ENCODE measurements at places on chromosomes 5 and 9. TPM values are rescaled to one million over a fixed set of nuclear protein-coding genes. Genes with fewer than 3 reads are reported as not detected.
A peak's percentile ranks its signal among the peaks of the same experiment; 100 is the strongest.

DNA sequence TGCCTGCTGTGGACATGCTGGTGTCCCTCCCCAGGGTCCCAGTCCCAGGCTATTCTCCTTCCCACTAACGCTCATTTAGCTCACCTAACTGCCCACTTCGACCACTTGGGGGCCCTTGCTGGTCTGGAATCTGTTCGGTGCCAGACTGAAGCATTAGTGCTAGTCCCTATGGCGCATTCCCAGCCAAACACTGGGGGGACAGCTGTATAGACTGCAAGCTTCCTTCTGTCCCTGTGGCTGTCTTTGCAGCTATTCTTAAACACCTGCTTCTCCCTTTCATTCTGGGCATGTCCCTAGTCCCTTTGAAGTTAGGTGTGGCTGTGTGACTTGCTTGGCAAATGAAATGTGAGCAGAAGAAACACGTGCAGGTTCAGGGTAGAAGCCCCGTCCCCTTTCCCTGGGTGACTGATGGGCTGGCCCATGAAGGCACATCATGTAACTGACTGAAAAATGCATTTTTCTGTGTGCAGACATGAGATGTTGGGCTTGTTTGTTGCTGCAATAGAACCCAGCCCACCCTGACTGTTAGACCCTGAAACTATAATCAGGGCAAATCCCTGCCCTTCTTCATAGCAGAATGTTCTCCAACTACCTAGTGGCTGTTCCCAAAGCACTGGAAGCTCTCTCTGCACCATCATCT, 134.4 kb downstream of the BARX1 start:
- no peak for DNase-seq

GRCh38 chr5:410911-411517, 32.0 kb upstream of the EXOC3 start:
- peak; percentile 28 for DNase-seq

DDX4 gene
- total RNA-seq = not detected

DNA sequence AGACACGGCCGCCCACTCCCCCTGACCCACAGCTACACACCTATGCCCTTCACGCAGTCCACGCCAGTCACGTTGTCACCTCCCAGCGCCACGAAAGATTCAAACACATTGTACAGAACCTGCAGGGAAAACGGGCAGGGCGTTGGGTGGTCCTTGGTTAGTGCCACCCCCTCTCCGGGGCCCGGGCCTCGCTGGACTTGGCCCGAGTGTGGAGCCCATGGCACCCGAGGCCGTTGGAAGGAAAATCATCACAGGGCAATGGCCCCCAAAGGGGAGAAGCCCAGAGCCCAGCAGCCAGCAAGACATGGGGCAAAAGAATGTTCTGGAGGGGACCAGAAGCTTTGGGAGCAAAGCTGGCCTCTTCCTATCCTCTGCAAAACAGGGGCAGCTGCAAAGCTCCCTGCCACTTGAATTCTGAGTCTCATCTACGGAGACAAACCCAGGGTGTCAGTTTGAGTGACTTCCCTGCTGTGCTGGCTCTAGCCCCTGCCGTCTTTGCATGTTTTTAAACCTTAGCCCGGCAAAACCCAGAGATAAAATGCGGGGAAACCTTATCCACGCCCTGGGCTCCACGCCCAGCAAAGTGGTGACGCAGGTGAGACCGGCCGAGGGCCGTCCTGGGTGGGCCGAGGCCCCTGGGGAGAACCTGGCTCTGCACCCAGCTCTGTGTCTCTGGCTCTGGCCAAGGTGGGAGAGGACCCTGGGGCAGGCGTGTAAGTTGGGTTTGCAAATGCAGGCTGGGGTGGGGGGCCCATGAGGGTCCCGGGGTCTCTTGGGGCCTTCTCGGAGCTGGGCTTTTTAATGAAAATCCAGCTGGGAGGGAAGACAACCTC, 38.9 kb downstream of the SLC9A3 start:
- no peak for DNase-seq

GRCh38 chr9:24144796-24145195, 318.8 kb upstream of the ELAVL2 start:
- no peak for DNase-seq

DNA sequence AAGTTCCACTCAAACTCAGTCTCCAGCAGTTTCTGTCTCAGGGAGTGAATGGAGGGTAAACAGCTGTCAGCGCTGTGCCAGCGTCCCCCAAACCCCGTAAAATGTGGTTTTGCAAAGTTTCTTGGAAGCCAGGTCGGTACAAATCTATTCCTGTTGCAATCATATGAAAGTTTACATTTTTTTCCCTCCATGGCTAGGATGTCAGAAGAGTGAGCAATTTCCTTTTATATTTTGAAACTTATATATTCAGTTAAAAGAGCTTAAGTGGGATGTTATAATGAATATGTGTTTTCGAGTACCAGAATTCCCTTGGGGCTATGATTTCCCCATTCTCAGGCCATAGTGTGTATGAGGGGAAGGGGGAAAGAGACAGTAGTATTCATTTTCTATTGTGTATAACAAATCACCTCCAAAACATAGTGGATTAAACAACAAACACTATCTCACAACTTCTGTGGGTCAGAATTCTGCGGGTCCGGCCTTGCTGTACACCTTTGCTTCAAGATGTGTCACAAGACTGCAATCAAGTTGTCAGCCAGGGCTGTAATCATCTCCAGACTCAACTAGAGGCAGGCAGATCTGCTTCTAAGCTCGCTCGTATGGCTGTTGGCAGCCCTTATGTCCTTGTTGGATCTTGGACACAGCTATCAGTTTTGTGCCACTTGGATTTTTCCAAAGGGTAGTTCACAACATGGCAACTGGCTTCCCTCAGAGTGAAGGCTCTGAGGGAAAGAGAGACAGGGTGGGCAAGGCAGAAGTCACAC, 107.4 kb downstream of the SNX18 start:
- DNase-seq = peak; percentile 92

- peak; percentile 23 for DNase-seq
These were observed 4.8 kb upstream of the C5orf47 start for GRCh38 chr5:173984218-173984617.

GRCh38 chr5:76638479-76638878, 15.3 kb upstream of the F2RL2 start:
- DNase-seq = no peak

ENC1 gene
- total RNA-seq = 72.1 TPM

- DNase-seq = no peak
These were observed 2.0 kb upstream of the MTX3 start for GRCh38 chr5:79992891-79993657.

- DNase-seq = peak; percentile 24
These were observed 288.7 kb downstream of the FBXL17 start for GRCh38 chr5:108093186-108093585.

DNA sequence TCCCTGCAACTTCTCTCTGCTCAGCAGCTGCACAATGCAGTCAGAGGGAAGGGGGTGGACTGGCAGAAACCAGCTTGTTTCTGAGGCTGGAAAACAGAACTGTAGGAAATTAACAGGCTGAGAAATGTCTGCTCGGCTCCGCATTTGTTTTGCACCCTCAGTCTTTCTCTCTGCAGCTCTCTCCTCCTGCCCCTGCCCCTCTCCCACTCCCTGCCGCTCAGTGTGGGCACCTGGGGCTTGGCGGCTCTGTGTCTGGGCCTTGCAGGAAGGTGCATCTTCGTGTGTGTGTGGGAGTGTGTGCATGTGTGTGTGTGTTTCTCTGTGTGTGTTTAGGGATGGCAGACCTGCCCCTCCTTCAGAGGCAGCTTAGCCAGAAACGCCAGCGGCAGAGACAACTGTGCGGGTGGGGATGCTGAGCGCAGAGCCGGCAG, 53.0 kb downstream of the PCDH1 start:
- no peak for DNase-seq

NDOR1 gene
- 7.8 TPM for total RNA-seq

- DNase-seq = peak; percentile 57
These were observed 87.7 kb downstream of the ENTREP1 start for GRCh38 chr9:69412741-69413150.

DNA sequence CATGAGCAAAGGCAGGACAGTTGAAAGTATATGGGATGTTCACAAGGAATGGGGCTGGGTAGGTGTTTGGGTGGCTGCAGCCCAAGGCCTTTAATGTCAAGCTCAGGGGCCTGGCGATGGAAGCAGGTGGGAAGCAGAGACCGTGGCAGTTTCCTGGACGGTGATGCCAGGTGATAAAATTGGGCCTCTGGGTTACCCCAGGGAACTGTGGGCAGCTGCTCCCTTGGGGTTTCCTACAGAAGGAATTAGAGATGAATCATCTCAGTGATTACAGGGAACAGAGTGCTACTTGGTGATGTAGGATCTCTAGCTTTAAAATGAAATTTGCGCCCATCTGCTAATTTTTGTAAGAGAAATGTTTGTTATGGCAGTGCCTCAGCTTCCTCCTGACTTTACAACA, 39.2 kb downstream of the TSTD2 start:
- no peak for DNase-seq

PDZD2 gene
- 0.97 TPM for total RNA-seq

GRCh38 chr5:172725273-172725672, 45.7 kb downstream of the DUSP1 start:
- no peak for DNase-seq

Measured in fibroblast of villous mesenchyme (primary cell).